Frontal cortex (tissue), 4 donors: ENCODE measurements at places on chromosomes 13 and 19. TPM values are rescaled to one million over a fixed set of nuclear protein-coding genes. Genes with fewer than 3 reads are reported as not detected.

Gene URAD
- not detected for total RNA-seq

Gene PRODH2
- total RNA-seq, result not detected

Gene ZNF675
- total RNA-seq, result 70.9 TPM

GRCh38 chr13:108220041-108220440 lies 1.8 kb downstream of the ABHD13 start:
- no peak for DNase-seq

- DNase-seq, result no peak
These were observed 46.4 kb downstream of the AP1M1 start for GRCh38 chr19:16244091-16244490.

DNA sequence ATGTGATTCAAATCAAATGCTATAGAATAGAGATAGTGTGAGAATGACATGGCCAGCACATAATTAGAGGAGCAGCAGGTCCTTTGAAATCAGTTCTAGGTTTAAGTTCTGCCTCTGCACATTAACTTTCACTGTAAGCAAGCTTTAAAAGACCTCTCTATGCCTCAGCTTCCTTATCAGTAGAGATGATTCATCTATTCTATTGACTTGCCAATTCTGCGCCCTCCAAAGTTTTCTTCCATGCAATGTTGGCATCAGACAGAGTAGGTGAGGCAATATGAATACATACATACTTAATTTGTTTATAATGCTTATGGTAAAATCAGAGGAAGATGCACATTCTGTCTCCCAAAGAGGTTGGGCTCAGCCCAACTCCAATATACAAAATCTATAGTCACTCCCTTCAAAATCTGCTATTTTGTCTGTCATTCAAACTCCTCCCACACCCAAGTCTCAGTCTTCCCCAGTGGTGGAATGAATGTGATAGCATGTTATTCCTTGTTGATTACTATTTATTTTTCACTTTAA lies 525.5 kb downstream of the RFC3 start:
- DNase-seq, result no peak

DNA sequence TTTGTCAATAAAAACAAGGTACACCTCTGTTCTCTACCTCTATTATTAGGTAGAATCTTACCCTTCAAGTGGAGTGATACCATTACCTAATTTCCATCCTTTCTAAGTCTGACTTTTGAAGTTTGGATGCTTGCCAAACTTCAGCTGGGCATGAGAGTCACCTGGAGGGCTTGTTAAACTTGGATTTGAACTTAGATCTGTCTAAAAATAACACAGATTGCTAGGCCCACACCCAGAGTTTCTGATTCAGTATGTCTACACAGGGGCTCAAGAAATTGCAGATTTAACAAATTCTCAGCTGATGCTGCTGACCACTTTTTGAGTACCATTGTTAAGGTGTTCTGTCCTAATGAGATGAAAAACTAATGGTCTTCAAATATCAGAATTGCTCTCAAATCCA lies 512.2 kb downstream of the LMO7 start:
- no peak for DNase-seq

DNA sequence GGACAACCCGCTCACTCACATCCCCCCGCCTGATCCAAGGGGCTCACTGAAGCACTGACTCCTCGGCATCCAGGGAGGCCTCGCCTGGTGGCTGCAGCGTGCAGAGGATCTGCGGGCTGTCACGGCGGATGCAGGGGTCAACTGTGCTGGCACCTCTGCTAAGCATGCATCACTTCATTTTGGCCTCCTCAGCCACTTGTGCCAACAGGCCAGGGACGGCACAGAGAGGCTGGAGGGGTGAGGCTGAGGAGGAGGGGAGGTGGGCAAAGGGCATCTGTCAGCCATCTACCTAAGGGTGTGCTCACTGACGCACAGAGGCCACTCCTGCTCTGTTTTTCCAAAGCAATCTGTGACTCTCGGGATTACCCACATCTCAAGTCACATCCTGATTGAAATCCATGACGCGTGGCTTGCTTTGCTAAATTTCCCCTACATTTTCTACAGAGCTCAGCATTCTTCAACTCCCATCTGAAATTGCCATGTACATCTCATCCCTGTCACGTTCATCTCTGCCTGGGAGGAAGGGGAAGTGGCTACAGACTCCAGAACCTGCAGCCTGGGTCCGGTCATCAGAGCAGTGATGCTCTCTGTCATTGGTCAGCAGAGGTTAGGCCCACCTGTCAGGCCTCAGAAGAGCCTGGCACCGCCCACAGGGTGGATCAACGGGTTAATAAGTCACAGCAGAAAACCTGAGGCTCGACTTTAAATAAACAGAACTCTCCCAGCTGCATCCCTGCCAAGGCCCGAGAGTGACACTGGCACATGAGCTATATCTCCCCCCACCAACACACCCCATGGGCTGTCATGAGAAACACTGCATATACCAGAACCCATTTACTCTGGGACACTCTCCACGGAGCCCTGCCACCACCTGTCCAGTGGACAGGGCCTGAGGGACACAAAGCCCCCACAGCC lies 17.6 kb downstream of the ELL start:
- DNase-seq, result no peak

- DNase-seq, result no peak
These were observed 17.5 kb downstream of the ATP8B3 start for GRCh38 chr19:1794424-1795172.

DNA sequence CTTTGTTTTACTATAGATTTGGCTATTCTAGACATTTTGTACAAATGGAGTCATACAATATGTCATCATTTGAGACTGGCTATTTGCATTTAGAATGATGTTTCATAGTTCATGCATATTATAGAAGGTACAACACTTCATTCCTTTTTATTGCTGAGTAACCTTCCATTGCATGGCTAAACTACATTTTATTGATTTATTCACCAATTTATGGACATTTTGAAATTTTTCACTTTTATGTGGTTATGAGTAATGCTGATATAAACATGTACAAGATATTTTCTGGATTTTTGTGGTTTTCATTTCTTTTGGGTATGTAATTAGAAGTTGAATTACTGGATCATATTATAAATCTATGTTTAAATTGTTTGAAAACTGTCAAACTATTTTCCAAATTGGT lies 710.3 kb upstream of the SLITRK5 start:
- no peak for DNase-seq

DNA sequence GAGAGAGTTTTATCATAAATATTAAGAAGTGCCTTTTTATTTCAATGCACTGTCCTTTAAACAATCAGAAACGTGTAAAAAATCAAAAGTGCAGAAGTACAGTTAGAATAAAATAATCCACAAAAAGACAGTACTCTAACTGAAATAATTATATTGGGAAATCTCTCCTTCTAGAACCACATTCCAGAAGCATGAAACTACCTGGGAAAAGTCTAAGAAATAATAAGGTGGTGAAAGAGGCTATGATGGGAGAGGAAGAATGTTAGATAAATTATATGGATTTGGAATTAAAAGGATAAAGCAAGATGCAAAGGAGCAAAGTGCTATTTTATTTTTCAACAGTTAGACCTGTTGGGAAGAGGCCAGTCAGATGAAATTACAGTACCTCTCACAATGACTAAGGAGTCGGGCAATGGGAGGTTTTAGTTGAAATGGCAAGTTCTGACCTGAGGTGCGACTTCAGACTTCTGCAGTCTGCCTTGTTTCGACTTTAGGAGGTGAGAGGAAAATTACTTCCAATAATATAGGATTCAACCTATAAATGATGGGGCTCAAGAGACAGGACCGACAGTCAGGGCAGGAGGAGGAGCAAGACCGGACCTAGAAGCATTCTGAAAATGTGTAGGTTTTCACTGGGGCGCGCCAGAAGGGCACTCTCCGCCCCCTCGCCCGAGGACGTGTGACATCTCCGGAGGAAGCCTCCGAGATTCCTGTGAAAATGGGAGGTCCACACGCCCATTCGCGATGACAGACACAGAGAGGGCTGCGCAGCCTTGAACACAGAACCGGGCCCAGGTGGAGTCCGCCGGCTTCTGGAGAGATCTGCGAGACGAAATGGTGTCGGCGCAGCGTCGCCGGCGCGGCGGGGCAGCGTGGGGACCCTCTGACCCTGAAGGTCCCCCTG lies 717 bp downstream of the SPRYD7 start:
- peak; percentile 24 for DNase-seq

DNA sequence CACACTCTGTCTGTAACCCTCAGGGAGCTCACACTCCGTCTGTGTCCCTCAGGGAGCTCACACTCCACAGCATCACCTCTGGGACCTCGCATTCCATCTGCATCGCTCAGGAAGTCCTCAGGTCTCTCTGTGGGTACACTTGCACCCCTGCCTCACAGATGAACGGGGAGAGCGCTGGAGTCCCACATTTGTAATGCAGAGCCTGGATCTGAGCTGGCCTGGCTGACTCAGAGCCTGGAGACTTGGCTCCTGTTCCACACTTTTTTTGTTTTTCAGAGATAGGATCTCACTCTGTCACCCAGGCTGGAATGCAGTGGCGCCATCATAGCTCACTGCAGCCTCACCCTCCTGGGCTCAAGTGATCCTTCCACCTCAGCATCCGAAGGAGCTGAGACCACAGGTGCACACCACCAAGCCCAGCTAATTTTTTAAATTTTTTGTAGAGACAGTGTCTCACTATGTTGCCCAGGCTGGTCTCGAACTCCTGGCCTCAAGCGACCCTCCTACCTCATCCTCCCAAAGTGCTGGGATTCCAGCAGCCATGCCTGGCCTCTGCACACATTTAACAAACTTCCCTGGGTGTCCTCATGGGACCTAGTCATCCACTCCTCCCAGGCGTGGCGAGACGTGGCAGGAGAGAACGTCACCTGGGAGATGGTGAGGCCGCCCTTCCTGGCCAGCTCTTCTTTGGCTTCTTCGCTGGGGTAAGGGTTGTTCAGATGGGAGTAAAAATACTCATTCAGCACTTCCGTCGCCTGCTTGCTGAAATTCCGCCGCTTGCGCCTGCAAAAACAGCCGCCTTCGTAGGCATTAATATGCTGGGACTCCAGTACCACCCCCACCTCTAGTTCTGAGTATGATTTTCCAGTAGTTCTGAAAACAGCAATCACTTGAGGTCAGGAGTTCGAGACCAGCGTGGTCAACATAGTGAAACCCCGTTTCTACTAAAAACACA lies 31.0 kb downstream of the CILP2 start:
- no peak for DNase-seq

- no peak for DNase-seq
These were observed 16.8 kb downstream of the LHFPL6 start for GRCh38 chr13:39586151-39586550.

DNA sequence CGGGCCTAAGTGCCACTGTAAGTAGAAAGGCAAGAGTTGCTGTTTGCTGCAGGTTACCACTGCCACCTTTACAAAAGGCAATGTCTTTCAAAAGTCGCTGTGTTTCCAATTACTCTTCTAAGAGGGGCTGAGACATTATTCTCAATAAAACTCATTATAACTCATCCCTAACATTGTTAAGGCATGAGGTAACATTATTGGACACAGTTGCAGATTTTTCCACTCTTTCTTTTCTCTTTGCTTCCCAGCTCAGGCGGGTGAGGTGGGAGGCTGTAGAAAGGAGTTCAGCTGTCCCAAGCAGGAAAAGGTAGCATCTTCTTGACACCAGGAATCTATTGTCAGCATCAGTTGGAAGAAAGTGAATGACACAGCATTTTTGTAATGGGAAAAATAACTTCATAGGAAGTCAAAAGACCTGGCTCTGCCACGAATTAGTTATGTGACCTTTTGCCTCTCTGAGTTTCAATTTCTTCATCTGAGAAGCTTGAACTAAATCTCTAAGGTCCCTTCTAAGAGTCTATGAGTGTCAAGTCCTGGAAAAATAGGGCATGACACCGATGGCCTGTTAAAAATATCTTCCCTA lies 2.1 kb upstream of the UBL3 start:
- DNase-seq, result no peak

DNA sequence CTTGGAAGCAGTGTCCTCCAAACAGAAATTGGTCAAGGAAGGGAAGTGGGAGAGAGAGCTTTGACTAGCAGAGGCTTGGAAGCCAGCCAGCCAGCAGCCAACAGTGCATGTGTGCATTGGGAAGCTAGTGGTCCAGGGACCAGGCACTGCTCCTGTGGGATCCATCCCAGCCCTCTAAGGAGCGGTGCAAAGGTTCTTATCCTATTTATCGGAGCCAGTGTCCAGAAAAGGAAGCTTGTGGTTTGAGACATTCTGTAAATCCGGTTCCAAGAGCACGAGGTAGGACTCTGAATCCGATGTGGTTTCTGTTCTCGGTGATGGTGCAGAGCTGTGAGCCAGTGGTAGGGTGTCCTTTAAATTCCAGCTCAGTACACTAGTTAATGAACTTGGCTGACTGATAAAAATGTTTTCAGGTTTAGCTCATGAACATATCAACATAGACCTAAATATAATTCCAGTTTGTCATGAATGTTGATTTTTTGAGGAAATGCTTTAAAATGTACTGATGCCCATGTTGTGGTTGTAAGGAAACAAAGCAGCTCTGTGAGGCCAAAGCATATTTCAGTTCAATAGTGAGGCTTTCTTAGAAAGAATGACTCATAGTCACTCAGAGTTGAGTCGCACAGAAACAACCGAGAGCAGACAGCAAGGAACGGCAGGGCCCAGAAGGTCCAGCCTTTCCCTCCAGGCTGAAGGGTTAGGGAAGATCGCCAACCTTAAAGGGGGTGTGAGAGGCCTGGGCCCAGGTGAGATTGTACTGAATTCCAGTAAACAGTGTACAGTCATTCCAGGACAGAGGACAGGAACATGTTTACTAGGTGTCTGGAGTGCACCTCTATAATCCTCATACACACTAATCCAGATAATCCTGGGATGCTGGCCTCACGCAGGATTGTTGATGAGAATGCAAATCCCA lies 21.5 kb upstream of the GARRE1 start:
- no peak for DNase-seq

- DNase-seq, result no peak
These were observed 19.6 kb upstream of the ZNRF4 start for GRCh38 chr19:5435642-5436017.

DNA sequence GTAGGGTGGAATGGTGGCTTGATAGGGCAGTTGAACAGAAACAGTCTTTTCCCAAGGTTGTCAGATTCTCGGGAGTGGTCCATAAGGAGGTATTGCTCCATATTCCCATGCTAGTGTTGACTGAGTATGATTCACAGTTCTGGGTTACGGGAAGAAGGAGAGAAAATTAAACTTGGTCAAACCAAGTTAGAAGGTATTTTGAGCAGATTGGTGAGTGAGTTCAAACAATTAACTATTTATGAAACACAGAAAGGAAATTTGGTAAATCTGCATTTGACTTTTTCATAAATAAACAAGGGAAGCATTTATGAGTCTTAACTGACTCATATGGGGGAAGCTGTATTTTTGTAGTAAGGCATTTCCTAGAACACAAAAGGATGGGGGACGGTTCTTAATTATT lies 2419.4 kb downstream of the PCDH9 start:
- DNase-seq, result no peak

DNA sequence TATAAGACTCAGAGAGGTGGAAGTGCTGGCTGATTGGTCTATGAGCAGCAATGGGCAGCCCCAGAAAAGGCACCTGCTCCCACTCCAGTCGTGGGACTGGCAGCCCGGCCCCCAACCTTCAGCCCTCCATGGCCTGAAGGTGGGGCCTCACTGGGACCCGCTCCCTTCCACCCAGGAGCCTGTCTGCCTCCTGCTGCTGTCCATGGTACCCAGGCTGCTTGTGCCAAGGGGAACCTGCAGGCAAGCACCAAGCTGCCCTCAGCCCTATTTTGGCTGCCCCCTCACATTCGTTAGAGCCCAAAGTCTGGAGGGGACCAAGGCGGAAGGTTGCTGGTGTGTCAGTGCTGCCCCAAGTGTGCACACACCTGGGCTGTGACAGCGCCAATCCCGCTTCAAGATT lies 2304.9 kb downstream of the PCDH9 start:
- no peak for DNase-seq

GRCh38 chr13:46197299-46198048 lies 14.3 kb upstream of the LRRC63 start:
- DNase-seq, result no peak
